ENCODE measurements at places on chromosomes 12 and 14. TPM values are rescaled to one million over a fixed set of nuclear protein-coding genes. Genes with fewer than 3 reads are reported as not detected.

CLEC4A gene
- total RNA-seq = 4.7 TPM

PPP4R3A gene
- 82.0 TPM for total RNA-seq

TAC3 gene
- not detected for total RNA-seq

GLRX5 gene
- total RNA-seq = 38.5 TPM

AQP2 gene
- not detected for total RNA-seq

TSHR gene
- 2.9 TPM for total RNA-seq

ADCY4 gene
- total RNA-seq = 9.6 TPM

OAS1 gene
- 9.9 TPM for total RNA-seq

KERA gene
- 4.8 TPM for total RNA-seq

AJUBA gene
- 44.7 TPM for total RNA-seq

TSPAN11 gene
- total RNA-seq = 10.0 TPM

POMT2 gene
- 17.1 TPM for total RNA-seq

RAD9B gene
- 0.79 TPM for total RNA-seq
